NCI-H1105 treated with DMSO at 0.1 percent for 48 hours (cell line): ENCODE measurements at places on chromosomes 4 and X.

DNA sequence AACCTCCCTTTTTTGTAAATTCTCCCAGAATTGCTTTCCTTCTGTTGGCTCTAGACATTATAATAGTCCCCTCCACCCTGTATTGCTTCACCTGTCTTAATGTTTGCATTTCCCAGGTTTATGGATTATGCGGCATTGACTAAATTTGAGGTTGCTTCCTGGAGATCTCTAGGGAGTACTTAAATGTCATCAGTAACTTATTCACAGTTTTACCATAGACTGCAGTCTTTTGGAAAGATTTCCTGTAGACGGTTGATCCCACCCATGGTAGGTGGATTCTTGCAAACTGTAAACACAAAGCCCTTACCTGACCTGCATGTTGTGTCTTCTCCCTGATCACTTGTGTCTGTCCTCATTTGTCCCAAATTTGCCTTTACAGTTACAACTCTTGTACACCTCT is 6.2 kb upstream of the NOX1 start:
- no peak for DNase-seq

DNA sequence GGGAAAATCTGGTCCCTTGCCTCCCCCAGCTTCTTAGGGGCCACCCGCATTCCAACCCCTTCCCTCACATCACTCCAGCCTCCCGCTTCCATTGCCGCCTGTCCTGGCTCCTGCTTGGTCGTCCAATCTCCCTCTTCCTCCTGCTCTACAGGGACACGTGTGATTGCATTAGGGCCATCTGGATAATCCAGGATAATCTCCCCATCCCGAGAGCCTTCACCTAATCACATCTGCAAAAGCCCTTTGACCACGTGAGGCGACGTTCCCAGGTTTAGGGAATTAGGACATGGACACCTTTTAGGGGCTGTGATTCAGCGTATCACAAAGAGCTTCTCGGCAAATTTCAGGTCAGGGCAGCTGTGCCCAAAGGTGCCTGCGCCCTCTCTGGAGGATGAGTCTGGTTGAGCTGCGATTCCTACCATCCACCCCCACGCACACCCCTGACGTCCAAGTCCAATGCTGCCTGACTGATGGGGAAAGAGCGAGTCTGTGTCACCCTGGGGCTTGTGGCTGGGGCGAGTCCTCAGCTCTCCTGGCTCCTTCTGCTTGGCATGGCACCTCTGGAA is 104.6 kb downstream of the PSAPL1 start:
- DNase-seq: no peak

- no peak for DNase-seq
Measured at GRCh38 chr4:156252358-156252921, 298.8 kb upstream of the CTSO start.

- DNase-seq: peak; percentile 57
Measured at GRCh38 chr4:80201252-80202151, 4.2 kb downstream of the PRDM8 start.

- DNase-seq: no peak
Measured at GRCh38 chr4:137531168-137531985, 917 bp downstream of the PCDH18 start.

- DNase-seq: no peak
Measured at GRCh38 chrX:30615229-30615628, 37.7 kb upstream of the TASL start.

DNA sequence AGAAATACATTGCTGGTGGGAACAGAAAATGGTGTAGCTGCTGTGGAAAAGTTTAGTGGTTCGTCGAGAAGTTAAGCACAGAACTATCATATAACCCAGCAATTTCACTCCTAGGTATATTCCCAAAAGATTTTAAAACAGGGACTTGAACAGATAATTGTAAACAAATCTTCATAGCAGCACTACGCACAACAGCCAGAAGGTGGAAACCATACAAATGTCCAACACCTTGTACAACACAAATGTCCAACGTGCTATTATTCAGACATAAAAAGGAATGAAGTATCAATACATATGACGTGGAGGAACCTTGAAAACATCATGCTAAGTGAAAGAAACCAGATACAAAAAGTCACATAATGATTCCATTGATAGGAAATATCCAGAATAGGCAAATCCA is 37.9 kb downstream of the CUL4B start:
- no peak for DNase-seq

- DNase-seq: no peak
Measured at GRCh38 chr4:106021737-106022410, 126.6 kb downstream of the NPNT start.

GRCh38 chrX:131061306-131061705 is 3.2 kb downstream of the ARHGAP36 start:
- DNase-seq: no peak

- DNase-seq: no peak
Measured at GRCh38 chr4:173746424-173746823, 216.4 kb upstream of the HAND2 start.

GRCh38 chrX:38656350-38656915 is 95.1 kb downstream of the TSPAN7 start:
- DNase-seq: no peak

- DNase-seq: peak; percentile 3
Measured at GRCh38 chr4:113908829-113909228, 70.6 kb downstream of the ARSJ start.

GRCh38 chrX:2145692-2146367 is 354.9 kb downstream of the DHRSX start:
- DNase-seq: no peak

DNA sequence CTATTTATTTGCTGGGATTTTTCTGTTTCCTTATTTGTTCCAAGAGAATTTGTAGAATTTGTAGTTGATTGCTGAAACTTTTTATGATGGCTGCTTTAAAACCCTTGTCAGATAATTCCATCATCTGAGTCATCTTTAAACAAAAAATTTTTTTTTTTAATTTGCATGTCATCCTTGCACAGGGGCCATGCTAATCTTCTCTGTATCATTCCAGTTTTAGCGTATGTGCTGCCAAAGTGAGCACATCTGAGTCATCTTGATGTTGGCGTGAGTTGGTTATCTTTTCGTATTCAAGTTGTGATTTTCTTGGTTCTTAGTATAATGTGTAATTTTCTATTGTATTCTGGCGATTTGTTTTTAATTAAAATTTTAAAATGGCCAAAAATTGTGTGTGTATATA is 18.7 kb upstream of the ZNF157 start:
- no peak for DNase-seq

DNA sequence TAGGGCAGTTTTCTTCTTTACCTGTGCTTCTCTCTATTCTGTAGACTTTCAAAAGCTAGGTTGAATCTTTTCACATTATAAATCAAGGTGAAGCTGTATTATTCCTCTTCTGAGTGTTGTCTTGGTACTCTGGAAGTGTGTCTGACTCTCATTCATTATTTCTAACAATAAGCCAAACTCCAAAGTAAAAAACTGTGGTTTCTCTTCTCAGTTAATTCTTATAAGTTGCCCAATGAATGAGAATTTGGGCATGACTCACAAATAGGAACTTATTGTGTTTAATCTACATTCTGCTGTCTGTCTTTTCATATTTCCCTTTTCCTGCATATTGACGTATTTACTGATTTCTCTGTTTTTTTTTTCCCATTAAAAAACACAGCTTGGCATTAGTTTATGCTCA is 714.5 kb downstream of the CCSER1 start:
- no peak for DNase-seq

- DNase-seq: no peak
Measured at GRCh38 chr4:119795986-119796578, 167.5 kb upstream of the PDE5A start.

DNA sequence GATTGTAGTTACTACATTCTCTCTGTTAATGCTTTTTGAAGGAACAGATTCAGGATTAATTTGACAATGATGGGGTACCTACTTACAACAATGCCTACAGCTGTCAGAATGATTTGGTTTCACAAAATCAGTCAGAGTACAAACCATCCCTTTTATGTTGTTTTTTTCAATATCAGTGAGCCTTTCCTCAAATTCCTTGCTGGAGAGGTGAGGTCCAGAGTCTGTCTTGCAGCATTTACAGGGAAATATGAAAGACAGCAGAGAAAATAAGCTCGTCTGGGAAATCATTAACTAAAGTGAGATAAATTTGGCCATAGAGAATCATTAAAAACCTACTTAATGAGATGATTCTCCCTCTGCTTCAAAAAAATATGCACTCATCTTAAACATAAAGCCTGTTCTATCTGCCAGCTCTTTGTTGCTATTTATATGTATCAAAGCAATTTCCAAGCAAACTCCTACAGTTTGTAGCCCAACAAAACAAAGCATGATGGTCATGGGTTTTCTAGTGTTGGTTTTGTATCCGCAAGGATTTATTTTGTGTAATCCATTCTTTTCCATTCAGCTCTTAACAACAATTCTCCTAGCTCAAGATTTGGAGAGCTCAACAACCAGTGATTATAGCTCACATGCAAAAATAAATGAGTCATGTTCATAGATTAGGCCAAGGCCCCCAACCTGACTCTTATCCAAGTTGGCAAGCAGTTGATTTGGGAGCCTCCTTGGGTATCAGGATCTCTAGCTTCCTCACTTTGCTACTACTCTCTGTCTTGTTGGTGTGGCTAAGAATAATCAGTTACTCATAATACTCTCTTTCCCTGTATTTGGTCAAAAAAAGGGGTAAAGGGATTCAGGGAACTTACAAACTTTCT is 222.6 kb downstream of the ENOX2 start:
- DNase-seq: no peak
